ENCODE measurements at places on chromosomes 13 and 19.

DNA sequence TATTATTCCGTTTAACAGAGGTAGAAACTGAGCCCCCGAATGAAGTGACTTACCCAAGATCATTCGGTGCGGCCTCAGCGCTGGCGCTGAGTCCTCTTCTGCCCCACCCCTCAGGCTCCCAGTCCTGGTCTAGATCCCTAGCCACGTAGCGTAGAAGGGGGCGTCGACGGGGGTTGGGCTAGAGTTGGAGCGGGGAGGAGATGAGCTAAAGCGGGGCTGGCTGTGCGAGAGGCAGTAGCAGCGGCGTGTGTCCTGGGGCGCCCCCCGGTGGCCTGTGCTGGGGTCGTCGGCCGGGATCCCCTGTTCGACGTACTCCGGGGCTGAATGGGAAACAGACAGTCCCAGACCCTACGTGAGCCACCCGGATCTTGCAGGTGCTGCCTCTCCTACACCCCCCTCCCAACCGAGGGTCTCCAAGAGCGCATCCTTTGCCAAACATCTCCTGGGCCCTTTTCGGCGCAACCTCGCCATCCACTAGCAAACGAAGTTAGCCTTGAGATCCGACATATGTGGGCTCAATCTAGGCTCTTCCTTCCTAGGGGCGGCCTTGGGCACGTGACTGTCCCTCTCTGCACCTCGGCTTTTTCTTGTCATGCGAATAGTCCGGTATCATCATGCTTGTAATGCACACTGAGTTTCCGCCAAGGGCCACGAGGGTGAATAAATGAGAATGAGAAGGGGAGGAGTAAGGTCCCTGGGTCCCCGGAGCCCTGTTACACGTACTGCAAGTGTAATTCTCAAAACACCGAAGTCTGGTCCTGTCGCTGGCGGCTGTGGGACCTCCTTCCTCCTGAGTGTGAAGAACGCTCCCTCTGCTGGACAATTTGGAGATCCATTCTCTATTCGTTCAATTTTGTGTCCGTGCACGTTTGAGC, 47.7 kb downstream of the CYP4F22 start:
- peak; percentile 97 for DNase-seq

GRCh38 chr13:36242761-36243160, 28.4 kb upstream of the SOHLH2 start:
- no peak for DNase-seq

DNA sequence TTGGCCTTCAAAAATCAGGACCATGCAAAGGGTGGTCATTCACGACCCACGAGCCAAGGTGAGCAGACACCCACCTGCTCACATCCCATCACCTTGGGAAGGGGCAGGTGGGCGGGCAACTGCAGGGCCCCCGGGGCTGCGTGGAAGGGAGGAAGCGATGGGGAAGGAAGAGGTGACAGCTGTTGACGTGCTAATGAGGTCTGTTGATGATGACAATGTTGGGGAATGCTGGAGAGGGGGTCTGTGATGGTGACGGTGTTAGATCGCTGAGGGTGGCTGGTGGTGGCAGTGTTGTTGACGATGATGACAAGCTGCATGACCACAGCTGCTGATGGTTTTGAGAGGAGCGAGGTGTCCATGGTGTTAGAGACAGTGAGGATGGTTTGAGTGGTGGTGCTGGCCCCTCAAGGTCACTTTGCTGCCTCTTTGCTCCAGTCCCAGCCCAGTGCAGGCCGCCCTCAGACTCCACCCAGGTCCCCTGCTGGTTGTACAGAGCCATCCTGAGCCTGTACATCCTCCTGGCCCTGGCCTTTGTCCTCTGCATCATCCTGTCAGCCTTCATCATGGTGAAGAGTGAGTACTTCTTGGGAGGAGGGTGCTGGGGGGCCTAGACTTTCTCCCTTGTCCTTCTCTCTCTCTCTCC, 900 bp downstream of the MCEMP1 start:
- no peak for DNase-seq

GRCh38 chr19:56133858-56134653, 7.0 kb upstream of the ZNF444 start:
- DNase-seq, result peak; percentile 50

DNA sequence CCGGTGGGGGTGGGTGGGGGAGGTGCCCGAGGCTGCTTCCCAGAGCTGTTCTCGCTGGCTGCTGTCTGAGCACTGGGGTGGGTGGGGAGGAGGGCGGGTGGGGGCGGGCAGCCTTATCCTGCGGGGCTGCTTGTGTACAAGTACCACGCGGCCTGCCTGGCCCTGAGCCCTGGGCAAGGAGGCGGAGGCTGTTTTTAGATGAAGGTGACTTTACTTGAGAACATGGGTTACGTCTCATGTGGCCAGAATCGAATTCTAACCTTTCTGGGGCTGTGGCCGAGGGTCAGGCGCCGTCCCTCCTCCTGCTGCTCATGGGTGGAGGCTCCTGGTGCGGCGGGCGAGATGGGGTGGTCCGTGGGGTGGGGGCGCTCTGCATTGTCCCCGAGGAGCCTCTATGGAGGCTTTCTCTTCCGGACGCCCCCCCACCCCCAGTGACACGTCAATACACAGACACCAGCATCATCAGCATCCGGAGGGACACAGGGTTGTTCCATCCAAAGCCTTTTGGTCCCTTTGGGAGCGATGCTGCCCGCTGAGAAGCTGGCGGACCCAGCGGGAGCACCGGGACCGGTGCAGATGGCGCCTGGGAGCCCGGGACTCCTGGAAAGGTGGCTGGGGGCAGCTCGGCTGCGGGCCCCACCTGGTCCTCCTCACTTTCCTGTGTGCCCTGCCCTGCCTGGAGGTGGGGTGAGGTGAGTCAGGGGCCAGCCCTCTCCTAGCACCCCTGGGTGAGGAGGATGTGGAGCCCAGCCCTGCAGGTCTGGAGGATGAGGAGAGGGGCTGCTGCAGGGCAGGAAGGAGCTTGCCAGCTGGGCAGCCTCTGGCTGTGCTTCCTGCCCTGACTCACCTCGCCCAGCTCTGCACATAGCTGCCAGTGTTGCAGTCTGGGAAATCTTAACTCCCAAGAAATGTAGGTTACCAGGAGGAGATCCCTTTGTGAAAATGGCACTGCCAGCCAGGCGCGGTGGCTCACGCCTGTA, 3.4 kb downstream of the BSG start:
- no peak for DNase-seq

GRCh38 chr19:31897292-31897691, 448.1 kb upstream of the ZNF507 start:
- no peak for DNase-seq

DNA sequence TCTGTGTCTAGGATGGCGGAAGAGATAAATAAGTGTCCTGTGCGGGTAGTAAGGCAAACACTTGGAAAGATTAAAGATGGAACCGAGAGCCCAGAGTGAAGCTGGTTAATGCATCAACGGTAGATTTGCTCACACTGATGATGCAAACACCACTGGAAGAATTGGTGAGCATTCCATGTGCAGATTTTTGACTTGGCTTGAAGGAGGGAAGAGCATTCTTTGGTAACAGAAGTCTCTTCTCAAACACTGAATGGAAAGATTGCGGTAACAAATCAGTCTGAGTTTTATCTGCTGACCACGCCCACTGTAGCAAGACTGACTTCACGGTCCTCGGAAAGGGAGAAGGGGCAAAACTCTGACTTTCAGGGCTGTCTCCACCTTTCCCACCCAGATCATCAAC, 112.5 kb downstream of the COL4A1 start:
- no peak for DNase-seq

GRCh38 chr13:39767791-39768517, 112.5 kb downstream of the COG6 start:
- no peak for DNase-seq

GRCh38 chr13:62846302-62846701, 1430.7 kb upstream of the PCDH20 start:
- no peak for DNase-seq

- peak; percentile 98 for DNase-seq
These were observed 1.2 kb downstream of the LDLR start for GRCh38 chr19:11090264-11090996.

- no peak for DNase-seq
These were observed 6.3 kb upstream of the ZNF160 start for GRCh38 chr19:53109527-53109926.

DNA sequence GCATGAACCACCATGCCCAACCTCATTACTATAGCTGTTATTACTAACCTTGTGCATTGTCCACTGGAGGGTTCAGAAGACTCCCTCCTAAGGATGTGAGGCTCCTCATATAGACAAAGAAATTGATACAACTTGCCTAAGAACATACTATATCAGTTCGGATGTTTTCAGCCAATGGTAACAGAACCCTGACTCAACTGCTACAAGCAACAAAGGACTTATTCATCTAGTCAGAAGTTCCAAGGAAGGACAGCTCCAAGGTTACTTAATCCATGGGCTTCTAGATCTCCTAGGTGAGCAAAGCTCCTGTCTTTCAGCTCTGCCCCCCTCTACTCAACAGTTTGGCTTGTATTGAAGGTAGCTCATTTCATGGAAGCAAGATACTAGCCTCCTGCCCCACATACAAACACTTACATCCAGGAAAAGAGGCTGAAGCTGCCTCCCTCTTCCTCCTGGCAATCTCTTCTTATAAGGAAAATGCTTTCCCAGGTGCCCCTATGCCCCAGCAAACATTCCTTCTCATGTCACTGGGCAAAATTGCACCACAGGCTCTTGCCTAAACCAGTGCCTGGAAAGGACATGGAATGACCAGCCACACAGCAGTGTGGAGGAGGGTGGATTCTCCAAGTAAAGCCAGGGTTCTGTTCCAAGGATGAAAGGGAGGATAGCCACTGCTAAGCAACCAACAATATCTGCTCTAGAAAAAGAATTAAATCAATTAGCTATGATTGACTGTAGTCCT, 497.8 kb downstream of the FOXO1 start:
- DNase-seq, result no peak

DNA sequence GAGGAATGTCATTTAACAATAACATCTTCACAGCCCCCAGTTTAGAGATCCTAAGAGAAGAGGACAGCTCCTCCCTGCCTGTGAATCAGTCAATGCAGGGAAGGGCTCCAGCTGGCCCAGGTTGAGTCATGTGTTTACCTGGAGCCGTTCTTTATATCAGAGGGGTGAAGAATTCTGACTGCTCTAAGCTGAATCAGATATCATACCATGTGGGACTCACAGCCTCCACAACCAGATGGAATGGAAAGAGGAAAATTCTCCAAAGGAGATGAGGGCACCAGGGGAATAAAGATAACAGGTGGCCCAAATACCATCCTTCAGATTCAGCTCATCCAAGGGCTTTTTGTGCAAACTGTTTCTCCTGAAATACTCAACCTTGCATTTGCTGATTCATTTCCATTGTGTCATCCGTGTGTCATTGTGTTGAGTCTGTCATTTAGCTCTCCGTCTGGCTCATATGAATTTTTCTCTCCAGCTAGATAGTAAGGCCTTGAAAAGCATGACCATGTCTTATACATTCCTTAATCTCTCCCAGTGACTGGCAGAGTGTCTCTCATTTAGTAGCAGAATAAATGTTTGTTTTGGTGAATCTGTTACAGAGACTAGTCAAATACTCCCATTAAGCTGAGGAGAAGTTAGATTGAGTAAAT, 217.9 kb downstream of the RFC3 start:
- DNase-seq, result no peak

DNA sequence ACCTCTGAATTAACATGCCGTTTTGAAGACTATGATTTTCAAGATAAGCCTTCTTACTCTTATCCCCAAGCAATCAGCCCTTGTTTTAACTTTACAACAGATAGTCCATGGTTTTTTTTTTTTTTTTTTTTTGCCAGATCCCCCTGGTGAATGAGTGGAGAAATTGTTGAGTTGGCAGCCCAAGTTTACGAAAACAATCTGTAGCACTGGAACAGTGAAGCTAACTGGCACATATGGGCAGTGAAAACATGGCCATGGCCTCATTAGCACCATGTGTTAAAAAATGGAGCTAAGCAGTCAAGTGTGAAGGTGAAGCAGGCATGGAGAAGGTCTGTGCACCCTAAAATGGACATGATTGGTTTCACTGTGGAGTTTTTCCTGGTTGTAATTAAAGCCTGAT, 812.1 kb upstream of the MIR17HG start:
- DNase-seq, result no peak

- DNase-seq, result no peak
These were observed 73.7 kb downstream of the CYSLTR2 start for GRCh38 chr13:48727241-48728011.

DNA sequence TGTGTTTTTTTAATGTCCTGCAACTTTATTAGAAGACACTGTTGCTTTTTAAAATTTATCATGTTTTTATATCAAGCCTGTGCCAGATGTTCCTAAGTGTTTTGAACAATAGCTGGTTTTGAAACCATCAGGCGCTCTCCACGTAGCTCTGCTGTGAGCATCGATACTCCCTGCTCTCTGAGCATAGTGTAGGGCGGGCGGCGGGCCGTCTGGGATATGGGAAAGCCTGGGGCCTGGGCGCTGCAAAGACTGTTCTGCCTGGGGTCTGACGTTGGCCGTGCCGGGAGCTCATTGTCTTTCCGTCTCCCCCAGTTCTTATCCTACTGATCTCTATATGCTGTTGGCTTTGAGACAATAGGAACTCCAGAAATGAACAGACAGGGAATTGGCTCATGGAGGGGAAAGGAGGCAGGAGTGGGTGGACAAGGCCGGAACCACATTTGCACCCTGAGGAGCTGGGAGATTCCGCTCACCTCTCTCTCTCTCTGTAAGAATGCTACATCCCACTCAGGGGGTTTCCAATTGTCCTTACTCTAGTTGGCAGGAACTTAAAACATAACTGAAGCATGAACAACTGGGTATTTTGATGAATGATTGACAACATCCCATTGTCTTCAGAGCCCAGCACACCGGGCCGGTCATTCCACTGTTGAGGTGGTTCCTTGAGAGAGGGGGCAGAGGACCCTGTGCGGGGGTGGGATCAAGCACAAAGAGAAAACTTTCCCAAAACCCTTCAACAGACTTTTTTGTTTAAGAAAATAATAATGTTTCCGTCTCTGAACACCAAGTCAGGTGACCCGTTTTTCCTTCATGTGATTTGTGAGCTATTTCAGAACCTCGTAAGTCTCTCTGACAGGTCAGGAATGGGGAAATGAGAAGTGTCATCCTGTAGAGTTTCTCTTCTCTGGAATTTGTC, 64.7 kb downstream of the COL4A2 start:
- peak; percentile 34 for DNase-seq

All from suppressor macrophage treated with lipopolysaccharide for 4 hours (primary cell).